Left ventricle myocardium superior (tissue), 1 donor: ENCODE measurements at places on chromosomes 7 and 10. TPM values are rescaled to one million over a fixed set of nuclear protein-coding genes. Genes with fewer than 3 reads are reported as not detected.

HYAL4 gene
- not detected for total RNA-seq

CNNM2 gene
- 4.2 TPM for total RNA-seq

MSMB gene
- total RNA-seq = not detected

CDK1 gene
- 2.2 TPM for total RNA-seq

EN2 gene
- not detected for total RNA-seq

TMEM196 gene
- not detected for total RNA-seq

BAIAP2L1 gene
- total RNA-seq = 2.0 TPM

AKR1C8 gene
- 0.25 TPM for total RNA-seq

FAM241B gene
- 2.8 TPM for total RNA-seq

EPHB4 gene
- 22.7 TPM for total RNA-seq

CPXM2 gene
- total RNA-seq = 4.1 TPM

CALCR gene
- total RNA-seq = not detected

CHAT gene
- not detected for total RNA-seq

ZNF282 gene
- total RNA-seq = 14.5 TPM

SLC16A9 gene
- 0.40 TPM for total RNA-seq

CYP2C19 gene
- not detected for total RNA-seq

EFCAB10 gene
- not detected for total RNA-seq

H2BK1 gene
- total RNA-seq = not detected

CPN1 gene
- total RNA-seq = not detected

NXPH1 gene
- not detected for total RNA-seq

CALML3 gene
- total RNA-seq = not detected

AGR2 gene
- total RNA-seq = not detected

CLCN1 gene
- total RNA-seq = not detected

LIPK gene
- not detected for total RNA-seq

MYH16 gene
- not detected for total RNA-seq

UCN3 gene
- total RNA-seq = not detected

C7orf57 gene
- total RNA-seq = not detected
